Bronchial epithelial cell (primary cell): ENCODE measurements at places on chromosomes 3 and 15. TPM values are rescaled to one million over a fixed set of nuclear protein-coding genes. Genes with fewer than 3 reads are reported as not detected.

Gene CFAP91
- not detected in 2 replicates for total RNA-seq

Gene LRRC34
- under 0.01 and 0.38 TPM in 2 replicates for total RNA-seq

Gene C2CD4A
- 0.53 and 1.3 TPM in 2 replicates for total RNA-seq

Gene INKA1
- 19.5 and 21.6 TPM in 2 replicates for total RNA-seq

Gene FAM174B
- 0.53 and 4.6 TPM in 2 replicates for total RNA-seq

Gene ALG1L2
- not detected in 2 replicates for total RNA-seq

Gene PDZRN3
- 0.77 and 0.79 TPM in 2 replicates for total RNA-seq

Gene PLS1
- 17.1 and 26.0 TPM in 2 replicates for total RNA-seq

Gene AGTR1
- not detected in 2 replicates for total RNA-seq

Gene TGM5
- under 0.01 and 1.8 TPM in 2 replicates for total RNA-seq

Gene EPB42
- not detected in 2 replicates for total RNA-seq

Gene EAF2
- total RNA-seq: 5.6 and 7.9 TPM in 2 replicates

Gene MKRN2OS
- 2.1 and 3.7 TPM in 2 replicates for total RNA-seq

Gene SLCO2A1
- total RNA-seq: not detected in 2 replicates

Gene ZNF770
- total RNA-seq: 59.0 and 76.2 TPM in 2 replicates

Gene NRROS
- not detected in 2 replicates for total RNA-seq

GRCh38 chr15:71273731-71274447, 158.6 kb downstream of the THSD4 start:
- no peak for DNase-seq

DNA sequence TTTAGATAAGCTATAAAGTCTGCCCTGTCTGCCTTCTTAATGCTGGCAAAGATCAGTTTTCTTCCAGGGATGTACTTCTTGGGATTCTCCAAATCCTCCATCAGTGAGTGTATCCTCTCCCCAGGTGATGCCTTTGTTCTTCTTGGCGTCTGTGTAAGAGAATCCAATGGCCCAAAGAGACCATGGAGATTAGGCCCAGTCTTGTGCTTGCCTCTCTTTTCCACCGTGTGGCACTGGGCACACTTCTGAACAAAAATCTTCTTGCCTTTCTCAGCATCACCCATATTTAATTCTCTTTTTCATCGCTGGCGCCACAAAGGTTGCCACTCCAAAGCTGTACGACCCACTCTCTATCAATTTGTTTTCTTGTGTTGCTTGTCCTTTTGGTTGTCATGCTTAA, 32.2 kb upstream of the TAMM41 start:
- no peak for DNase-seq

- DNase-seq: peak; percentile 66
These were observed 51.1 kb downstream of the SYNM start for GRCh38 chr15:99155961-99156443.

DNA sequence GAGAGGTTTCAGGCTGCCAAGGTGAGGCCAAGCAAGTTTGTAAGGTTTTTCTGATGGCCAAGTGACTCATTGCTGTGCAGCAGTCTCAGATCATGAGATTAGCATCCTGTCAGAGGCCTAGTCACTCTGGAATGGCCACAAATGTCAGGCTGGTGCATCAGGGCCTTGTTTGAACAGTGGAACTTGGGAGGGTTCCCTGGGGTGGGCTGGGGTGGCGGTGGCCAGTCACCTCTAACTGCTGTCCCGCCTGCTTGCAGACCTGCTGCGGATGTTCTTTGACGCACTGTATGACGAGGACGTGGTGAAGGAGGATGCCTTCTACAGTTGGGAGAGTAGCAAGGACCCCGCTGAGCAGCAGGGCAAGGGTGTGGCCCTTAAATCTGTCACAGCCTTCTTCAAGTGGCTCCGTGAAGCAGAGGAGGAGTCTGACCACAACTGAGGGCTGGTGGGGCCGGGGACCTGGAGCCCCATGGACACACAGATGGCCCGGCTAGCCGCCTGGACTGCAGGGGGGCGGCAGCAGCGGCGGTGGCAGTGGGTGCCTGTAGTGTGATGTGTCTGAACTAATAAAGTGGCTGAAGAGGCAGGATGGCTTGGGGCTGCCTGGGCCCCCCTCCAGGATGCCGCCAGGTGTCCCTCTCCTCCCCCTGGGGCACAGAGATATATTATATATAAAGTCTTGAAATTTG, 2.8 kb upstream of the FAM131A start:
- DNase-seq: peak; percentile 88

- DNase-seq: no peak
These were observed 279.8 kb downstream of the ZPLD1 start for GRCh38 chr3:102714567-102714966.

- peak; percentile 76 for DNase-seq
These were observed 273.5 kb downstream of the NEK10 start for GRCh38 chr3:27095553-27096222.

GRCh38 chr3:53230789-53231188, 25.0 kb downstream of the TKT start:
- DNase-seq: no peak

GRCh38 chr3:196140224-196140623, 58.3 kb upstream of the TFRC start:
- no peak for DNase-seq

DNA sequence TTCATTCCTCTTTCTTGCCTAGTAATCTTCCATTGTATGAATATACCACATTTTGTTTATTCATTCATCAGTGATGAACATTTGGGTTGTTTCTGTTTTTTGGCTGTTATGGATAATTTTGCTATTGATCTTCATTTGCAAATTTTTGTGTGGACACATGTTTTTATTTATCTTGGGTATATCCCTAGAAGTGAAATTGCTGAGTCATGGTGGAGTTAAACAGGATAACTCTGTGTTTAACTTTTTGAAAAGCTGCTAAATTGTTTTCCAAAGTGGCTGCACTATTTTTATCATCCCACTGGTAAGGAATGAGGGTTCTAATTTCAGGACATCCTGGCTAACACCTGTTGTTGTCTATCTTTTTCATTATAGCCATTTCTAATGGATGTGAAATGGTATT, 74.6 kb upstream of the ARL6 start:
- DNase-seq: no peak

DNA sequence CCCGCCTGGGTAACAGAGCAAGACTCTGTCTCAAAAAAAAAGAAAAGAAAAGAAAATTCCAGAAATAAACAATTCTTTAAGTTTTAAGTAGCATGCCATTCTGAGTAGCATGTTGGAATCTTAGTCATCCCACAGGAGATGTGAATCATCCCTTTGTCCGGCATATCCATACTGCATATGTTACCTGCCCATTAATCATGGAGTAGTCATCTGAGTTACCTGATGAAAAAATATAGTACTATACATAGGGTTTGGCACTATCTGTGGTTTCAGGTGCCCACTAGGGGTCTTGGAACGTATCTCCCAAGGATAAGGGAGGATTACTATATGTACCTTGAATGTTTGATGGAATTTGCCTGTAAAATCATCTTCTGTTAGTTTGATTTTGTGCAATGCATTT, 6.3 kb upstream of the CCR4 start:
- DNase-seq: peak; percentile 97

DNA sequence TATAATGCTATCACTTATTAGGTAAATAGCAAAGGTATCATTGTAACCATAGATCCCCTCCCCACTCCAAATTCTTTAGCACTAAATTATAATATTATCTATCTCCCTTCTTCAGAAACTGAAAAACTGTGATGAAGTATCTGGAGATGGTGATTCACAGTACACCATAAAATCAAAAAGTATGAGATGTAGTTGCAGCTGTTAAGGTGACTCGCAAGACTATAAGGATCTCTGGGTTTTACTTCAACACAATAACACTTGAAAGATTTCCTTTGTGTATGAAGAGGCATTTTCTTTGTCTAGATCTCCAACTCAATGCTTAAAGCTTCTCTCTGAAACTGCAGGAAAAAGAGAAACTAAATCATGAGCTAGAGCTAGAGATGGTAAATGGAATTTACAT, 46.9 kb downstream of the IFT57 start:
- DNase-seq: no peak

- no peak for DNase-seq
These were observed 51.3 kb downstream of the DRD3 start for GRCh38 chr3:114127517-114127916.

DNA sequence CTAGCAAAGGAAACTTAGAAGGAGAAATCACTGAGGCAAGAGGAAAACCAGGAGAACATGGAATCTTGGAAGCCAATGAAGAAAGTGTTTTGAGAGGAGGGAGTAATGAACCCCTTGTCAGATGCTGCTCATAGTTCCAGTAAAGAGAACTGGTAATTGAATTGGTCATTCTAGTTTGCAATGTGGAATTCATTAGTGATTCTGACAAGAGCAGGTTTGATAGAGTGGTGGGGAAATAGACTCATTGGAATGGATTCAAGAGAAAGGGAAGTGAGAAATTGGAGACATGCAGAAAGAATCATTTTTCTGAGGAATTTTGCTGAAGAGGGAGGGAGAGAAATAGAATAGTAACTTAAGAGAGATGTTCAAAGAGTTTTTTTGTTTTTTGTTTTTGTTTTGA, 21.0 kb downstream of the GLCE start:
- no peak for DNase-seq

DNA sequence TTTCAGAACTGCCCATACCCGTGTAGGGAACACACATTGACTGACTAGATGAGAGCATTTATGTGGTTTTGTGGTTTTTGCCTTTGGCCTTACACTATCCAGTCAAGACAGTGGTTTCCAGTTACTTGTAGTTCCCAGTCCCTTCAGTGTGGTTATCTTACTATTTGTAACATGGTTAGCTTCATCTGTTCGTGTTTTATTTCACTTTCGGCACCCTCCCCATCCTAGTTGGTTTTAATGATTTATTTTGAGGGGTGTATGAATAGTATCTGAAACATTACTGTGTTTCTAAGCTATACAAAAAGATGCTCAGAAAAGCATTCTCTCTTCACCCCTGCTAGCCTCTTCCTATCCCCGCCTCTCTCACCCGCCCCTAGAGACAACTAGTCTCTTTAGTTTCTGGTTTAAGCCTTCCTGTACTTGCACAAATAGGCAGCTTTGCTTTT, 14.1 kb downstream of the LYSMD4 start:
- no peak for DNase-seq

DNA sequence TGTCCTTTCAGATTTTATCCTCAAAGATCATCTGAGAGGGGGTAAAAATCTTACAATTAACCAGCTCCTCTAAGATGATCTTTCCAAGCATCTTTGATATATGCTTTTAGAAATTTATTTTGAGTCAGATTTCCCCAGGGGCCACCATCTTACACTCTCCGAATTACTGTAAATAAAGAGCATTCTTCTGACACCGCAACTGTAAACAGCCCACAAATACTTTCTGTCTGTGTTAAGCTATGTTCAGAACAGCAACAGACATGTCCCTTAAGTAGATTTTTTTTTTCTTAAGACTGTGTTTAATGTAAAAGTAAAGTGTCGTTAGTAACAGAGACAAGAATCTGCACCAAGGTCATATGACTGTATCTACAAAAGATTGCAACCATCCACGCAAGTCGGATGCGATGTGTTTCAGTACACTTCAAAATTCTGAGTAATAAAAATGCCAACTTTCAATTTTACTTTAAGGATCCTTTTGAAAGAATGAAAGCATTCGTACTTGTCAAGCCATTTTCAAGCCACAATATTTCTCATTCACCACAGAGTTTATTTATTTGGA, 159.0 kb upstream of the KCNH8 start:
- no peak for DNase-seq

GRCh38 chr3:171688002-171688401, 122.3 kb downstream of the PLD1 start:
- no peak for DNase-seq

GRCh38 chr3:98599647-98600411, 6.4 kb upstream of the CPOX start:
- no peak for DNase-seq

- DNase-seq: no peak
These were observed 541.1 kb downstream of the AGBL1 start for GRCh38 chr15:86620641-86621349.

DNA sequence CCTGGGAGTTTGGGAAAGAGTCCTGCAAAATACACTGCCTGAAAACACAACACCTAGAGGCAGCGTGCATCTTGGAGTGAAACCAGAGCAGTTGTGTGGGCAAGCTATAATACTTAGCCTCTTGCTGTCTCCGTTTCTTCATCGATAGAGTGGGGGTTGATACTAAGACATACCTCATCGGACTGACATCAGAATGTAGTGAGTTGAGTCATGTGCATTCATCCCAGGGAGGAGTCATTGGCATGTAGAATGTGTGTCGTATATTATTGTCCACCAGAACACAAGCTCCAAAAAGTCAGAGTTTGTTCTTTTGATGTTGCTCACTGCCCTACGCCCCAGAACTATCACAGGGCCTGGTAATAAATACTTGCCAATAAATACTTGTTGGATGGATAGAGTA, 4.3 kb downstream of the SNTN start:
- no peak for DNase-seq

DNA sequence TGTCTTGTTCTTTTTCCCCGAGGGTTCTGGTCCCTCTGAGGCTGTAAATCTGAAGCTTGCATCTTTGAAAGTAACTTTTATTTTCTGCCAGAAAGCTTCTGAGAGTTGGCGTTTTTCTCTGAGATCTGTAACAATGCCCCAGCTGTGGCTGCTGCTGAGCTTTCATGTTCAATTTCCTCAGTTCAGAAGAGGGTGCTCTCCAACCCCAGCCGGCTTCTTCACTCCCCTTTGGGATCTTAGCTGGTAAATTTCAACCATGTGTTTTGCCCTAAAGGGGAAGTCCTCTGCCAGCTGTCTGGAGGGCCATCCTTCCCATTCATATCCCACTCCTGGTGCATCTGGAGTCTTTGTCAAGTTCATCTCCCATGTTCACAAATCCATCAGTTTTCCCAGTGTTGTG, 18.3 kb upstream of the CFAP100 start:
- DNase-seq: no peak

- DNase-seq: peak; percentile 73
These were observed 93.6 kb upstream of the COL8A1 start for GRCh38 chr3:99544786-99545281.

DNA sequence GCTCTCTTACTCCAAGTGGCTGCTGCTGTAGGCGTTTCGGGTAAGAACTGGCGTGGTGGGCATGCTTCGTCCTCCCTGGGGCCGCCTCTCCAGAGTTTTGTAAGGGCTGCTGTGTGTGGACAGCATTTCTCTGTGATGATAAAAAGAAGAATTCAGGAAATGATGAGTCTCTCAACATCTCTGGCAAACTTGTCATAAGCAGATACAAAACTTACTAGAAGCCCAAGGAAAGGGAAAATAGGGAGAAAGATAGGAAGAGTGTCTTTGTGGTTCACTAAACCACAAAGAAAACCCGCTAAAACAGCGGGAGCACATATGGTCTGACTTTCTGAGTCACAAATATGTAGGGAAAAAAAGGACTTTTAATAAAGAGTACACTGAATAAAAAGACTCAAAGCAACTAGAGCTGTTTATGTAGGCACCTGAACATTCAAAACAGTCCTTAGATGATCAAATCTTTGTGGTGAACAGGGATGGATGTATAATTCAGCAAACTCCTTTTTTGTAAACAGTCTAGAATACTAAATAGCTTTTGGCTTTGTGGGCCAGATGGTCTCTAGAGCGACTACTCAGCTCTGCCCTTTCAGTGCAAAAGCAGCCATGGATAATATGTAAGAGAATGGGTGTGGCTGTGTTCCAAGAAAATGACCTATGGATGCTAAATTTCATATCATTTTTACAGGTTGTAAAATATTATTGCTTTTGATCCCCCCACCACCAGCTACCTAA, 60.4 kb upstream of the LMOD3 start:
- peak; percentile 29 for DNase-seq

GRCh38 chr3:150710097-150710496, 6.4 kb upstream of the ERICH6 start:
- DNase-seq: no peak

GRCh38 chr3:50442945-50443579, 60.4 kb downstream of the CACNA2D2 start:
- DNase-seq: no peak
